Mucosa of gallbladder (tissue), 1 donor: ENCODE measurements at places on chromosomes 4 and X. TPM values are rescaled to one million over a fixed set of nuclear protein-coding genes. Genes with fewer than 3 reads are reported as not detected.
A peak's percentile ranks its signal among the peaks of the same experiment; 100 is the strongest.

GRCh38 chr4:98663226-98664006 lies 5.0 kb upstream of the TSPAN5 start:
- no peak for DNase-seq

The PPARGC1A gene
- total RNA-seq = 28.9 TPM

DNA sequence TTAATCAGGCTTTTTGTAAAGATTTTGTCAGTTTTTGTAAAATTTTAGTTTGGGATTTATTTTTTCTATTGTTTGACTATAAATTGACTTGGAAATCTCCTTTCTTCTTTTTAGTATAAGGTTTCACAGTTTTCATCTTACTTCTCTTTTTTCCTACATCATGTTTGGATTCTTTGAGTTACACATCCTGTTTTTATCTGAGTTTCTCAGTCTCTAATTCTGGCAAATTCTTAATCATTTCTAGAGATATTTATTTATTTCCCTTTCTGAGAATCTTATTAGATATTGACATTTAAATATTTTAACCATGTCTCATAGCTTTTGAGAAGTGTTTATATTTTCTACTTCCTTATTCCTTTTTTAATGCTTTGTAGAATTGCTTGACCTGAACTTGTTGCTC lies 20.7 kb downstream of the USP53 start:
- DNase-seq = no peak

DNA sequence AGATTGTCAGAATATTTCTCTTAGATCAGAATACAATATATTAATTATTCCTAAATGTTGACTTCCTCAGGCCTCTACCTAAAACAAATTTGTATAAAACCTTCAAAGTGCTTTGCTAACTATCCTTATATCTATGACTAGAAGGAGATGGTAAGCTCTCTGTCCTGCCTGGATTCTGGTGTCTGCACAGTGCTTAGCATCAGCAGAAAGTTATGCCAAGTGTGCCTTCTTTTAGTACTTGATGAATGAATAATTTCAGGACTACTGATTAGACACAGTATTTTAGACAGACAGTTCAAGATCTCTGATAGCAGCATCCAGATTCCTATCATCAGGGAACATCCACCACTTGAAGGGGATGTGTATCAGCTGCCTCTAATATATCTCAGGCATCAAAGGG lies 242.4 kb upstream of the TLL1 start:
- no peak for DNase-seq

DNA sequence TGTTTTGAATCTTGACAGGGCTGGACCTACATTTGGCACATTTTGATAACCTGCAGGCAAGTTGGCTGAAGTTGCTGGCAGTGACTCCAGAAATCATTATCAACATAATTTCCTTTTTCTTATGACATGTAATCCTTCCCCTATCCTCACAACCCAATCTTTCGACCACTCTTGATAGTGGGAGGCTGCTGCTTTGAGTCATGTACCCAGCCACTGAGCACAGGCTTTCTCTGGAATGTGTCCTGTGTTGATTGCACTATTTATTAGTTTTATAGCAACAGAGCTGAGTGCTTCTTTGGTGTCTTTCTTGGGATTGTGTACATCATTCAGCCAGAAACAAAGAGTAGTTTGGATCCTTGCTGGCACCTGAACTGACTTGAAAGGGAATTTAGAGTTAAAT lies 183.1 kb upstream of the LEF1 start:
- no peak for DNase-seq

DNA sequence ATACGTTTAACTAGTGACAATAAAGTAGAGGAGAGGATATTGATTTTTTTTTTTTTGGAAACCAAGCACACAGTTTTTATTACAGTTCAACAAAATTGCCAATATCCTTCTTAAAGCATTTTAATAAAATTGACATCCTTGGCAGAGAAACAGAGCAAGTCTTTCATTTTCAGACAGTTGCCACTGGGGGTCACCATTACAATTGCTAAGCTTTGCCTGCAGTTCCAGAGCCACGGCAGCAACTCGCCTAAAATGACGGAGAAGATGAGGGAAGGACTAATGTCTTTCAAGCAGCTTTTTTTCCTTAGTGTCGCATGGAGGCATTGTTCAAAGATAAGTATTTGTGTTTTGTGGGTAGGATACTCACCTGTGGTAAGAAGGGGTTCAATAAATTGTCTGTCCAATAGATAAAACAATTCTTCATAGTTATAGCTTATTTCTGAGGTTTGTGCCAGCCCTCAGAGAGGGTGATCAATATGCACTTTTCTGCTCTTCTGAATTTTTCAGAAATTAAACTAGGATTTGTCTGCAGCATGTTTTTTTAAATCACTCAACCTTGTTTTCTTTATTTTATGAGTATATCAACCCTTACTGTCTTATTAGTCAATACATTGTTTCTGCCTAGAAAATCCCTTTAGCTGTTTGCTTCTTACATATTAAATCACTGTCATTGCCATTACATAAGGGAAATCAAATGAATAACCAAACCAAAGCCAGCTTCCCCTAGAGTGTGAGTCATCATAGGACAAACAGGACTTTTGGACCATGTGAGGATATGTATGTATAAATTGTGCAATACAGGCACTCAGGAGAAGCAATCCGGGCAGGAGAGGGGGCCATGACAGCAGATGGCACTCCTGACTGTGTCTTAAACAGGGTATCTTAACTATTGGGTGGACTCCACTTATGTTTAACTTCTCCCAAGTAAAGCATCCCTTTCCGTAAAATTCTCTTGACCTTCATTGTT lies 508.1 kb upstream of the ARX start:
- peak; percentile 36 for DNase-seq

- no peak for DNase-seq
Observed at GRCh38 chr4:16261313-16261878, 35.1 kb upstream of the TAPT1 start.

DNA sequence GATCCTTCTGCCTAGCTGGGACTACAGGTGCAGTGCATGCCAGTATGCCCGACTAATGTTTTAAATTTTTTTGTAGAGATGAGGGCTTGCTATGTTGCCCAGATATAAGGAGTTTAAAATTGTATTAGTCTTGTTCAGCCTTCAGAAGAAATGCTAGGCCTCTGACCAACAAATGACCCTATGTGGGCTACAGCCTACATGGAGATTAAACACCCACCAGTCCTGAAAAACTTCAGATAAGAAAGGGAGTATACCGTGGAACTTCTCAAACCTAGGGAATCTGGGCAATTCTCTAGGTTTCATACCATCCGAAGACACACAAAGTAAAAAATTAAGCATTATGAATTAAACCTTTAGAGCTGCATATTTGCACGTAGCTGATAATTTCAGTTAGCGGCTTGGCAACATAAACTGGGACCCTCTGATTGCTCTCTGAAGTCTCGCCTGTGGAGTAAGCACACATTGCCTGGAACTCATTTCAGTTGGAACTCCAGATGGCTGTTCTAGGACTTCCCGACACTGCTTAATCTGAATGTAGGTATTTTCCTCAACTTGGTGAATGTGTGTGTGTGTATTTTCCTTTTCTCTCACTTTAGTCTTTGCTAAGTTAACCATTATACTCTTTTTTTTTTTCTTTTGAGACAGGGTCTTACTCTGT lies 33.0 kb downstream of the MOB1B start:
- DNase-seq = no peak

The PNCK gene
- total RNA-seq = 28.3 TPM

The RHOXF2 gene
- total RNA-seq = not detected

The ZNF280C gene
- 3.8 TPM for total RNA-seq

The NAP1L3 gene
- total RNA-seq = 5.2 TPM

- no peak for DNase-seq
Observed at GRCh38 chr4:111748157-111748556, 397.1 kb upstream of the FAM241A start.

The ZCCHC18 gene
- 1.0 TPM for total RNA-seq

The FAM120C gene
- total RNA-seq = 12.3 TPM

DNA sequence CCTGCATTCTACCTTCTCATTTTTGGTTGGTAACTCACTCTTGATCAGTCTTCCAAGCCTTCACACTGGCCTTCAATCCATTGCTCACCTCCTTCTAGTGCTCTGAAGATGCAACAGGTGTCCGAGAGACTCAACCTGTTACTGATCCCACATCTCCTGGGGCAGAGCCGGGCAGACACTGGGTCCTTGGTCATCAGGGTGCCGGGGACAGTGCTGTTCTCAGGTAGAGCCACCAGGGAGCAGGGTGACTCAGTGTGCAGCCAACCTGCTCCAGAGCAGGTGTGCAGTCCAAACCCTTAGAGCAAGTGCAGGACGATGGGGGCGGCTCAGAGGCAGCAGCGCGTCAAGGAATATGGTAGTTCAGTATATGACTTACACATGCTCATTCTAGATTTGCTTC lies 188.4 kb downstream of the DHX15 start:
- no peak for DNase-seq

- DNase-seq = no peak
Observed at GRCh38 chr4:3306450-3306849, 13.6 kb downstream of the RGS12 start.

DNA sequence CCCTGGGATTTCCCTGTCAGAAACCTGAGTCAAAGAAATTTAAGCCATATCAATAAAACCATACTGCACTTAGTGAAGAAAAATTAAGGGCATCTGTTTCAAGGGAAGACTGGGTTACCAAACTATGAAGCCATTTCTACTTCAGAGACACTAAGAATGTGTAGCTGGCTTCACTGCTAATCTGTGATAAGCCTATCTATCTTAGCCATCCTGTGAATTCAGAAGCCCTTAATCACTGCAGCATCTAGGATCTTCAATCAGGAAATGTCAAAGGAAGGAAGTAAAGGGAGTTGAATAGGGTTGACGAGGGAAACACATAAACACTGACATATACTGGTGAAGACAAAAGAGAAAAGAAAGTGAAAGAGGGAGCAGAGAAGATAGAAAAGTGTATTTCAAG lies 777.6 kb upstream of the DIAPH2 start:
- DNase-seq = no peak

DNA sequence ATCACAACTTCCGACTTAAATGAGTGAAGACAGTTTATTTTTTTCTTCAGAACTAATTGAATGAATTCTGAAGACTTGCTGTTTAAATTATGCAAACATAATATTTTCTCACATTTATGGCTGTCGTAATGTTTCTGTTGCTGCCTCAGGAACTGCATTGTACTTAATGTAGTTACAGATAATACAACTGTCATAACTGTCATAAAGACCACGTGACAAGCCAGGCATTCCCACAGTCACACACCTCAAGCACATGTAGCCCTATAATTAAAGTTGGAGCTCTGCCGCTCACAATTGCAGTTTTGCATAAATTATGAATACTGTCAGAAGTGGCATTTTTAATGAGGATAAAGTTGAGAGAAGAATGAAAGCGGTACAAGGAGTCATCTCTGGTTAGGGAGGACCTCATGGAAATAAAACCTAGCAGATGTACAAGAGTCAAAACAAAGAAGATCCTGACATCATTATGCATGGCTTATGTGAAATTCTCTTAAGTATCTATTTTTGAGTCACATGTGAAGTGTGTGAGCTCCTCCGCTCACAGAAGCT lies 38.5 kb upstream of the GALNTL6 start:
- DNase-seq = no peak

The NXF2B gene
- not detected for total RNA-seq

The F8A3 gene
- total RNA-seq = 11.1 TPM

GRCh38 chr4:78764498-78764961 lies 11.6 kb upstream of the BMP2K start:
- no peak for DNase-seq

GRCh38 chrX:103615781-103616371 lies 8.1 kb downstream of the TCEAL3 start:
- no peak for DNase-seq
